Stimulated activated CD8-positive, alpha-beta memory T cell treated with anti-CD3 and anti-CD28 coated beads, Interleukin-15, amount 100 ng/mL, for 24 hours (primary cell): ENCODE measurements at places on chromosomes 4 and X.
A peak's percentile ranks its signal among the peaks of the same experiment; 100 is the strongest.

GRCh38 chr4:3280466-3280865 is 12.4 kb upstream of the RGS12 start:
- no peak for DNase-seq

GRCh38 chr4:184689681-184690080 is 40.1 kb downstream of the PRIMPOL start:
- no peak for DNase-seq

GRCh38 chrX:19867938-19868337 is 19.5 kb downstream of the SH3KBP1 start:
- no peak for DNase-seq

- no peak for DNase-seq
Measured at GRCh38 chrX:42128587-42128986, 205.2 kb upstream of the CASK start.

DNA sequence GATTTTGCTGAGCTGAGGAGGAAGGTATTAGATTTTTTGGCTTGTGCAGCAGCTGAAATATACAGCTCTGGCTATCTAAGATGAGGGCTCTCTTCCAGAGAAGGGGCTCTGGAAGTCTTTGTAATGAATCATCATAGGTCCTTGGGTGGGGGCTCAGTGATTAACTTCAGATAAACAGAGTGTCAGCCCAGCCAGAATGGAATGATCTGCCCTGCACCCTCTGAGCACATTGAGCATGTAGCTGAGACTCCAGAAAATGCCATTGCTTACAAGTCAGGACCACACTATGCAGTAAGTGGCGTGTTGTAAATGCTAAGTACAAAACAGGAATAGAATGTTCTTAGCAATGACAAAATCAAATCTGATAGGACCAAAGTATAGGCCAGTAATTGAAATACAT is 836.0 kb downstream of the PDHA2 start:
- DNase-seq: no peak

GRCh38 chr4:104901438-104901837 is 245.2 kb upstream of the TET2 start:
- DNase-seq: no peak

DNA sequence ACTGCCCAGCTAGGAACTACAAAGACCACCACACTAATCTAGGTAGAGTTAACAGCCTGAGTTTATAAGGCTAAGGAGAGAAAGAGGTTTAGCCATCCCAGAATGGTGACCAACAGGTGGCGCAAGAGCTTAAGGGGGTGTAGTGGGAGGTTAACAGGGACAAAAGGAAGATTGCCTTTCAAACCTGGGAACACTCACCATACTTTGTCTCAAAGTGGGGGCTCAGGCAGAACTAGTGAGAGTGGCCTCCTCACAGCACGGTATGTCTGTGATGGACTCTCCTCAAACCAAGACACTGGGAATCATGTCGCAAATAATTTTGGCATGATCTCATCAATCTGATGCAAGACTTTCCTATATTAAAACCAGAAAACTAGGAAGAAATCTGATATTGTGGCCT is 23.4 kb downstream of the CCNI start:
- DNase-seq: peak; percentile 21

- DNase-seq: no peak
Measured at GRCh38 chr4:153375303-153375702, 30.8 kb downstream of the MND1 start.

DNA sequence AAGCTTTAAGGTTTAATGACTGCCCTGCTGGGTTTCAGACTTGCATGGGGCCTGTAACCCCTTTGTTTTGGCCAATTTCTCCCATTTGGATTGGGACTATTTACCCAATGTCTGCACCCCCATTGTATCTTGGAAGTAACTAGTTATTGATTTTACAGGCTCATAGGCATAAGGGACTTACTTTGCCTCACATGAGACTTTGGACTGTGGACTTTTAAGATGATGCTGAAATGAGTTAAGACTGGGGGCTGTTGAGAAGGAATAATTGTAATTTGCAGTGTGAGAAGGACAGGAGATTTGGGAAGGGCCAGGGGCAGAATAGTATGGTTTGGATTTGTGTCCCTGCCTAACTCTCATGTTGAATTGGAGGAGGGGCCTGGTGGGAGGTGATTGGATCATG is 260.7 kb downstream of the SNCA start:
- no peak for DNase-seq

DNA sequence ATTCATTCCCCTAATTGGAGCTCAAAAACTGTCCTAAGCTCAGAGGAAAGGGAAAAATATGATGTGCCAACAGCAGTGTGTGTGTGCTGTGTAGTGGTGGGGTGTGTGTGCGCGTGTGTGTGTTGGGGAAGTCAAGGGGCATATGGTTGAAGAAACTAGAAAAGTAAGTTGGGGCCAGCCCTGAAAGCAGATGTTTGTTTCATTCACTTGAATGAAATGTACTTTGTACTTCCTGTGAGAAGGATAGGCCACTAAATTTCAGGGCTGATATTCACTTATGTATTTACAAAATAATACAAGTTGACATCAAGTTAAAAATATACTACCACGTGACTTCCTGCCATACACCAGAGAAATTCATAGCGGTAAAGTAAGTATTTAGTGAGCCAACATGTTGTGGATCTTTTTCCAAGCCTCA is 151.3 kb upstream of the JADE1 start:
- DNase-seq: no peak

DNA sequence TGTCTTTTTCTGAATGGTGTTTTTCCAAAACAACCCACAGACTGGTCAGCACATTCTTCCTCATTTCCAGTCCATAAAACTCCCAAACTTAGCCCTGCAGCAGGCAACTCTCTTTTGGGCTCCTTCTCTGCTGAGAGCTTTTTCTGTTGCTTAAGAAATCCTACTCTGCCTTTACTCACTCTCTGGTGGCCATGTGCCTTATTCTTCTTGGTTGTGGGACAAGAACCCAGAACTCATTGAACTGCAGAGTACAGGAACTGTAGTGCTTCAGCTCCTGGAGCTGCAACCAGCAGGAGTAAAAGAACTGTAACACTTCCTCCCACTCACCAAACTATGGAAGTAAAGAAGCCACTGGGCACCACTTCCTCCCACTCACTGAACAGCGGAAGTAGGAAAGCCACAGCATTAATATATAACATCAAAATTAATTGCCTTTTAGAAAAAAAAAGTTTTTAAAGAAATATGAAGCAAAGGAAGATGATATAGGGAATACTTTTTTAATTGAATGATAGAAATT is 864.1 kb upstream of the PCDH10 start:
- no peak for DNase-seq
